ENCODE measurements at places on chromosomes 1 and 21. TPM values are rescaled to one million over a fixed set of nuclear protein-coding genes. Genes with fewer than 3 reads are reported as not detected.

- H3K4me1 ChIP-seq, result peaks cover 12% of the 10 kb centered on the region
- H3K4me3 ChIP-seq, result no peak overlapping the region
- DNase-seq, result no peak
Observed at GRCh38 chr1:214192825-214193643, 87.9 kb upstream of the SMYD2 start.

DNA sequence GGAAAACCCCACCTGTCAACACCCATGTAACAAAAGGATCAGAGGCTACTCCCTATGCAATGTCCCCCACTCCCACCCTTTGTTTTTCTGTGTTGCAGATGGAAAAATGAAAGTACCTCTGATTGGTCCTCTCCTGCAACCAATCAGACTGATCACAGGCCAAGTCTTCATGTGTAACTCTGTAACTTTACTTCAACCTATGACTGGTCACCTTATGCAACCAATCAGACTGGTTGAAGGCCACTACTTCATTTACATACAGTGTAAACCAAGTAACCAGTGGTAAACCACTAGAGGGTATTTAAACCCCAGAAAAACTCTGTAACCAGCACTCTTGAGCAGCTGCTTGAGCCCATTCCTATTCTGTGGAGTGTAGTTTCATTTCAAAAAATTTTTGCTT, 266.3 kb upstream of the OLFM3 start:
- no peak overlapping the region for H3K4me3 ChIP-seq
- no peaks in the 10 kb centered on the region for H3K4me1 ChIP-seq
- H3K27me3 ChIP-seq, result no peaks in the 10 kb centered on the region

GRCh38 chr1:8427493-8427892, 109.6 kb downstream of the SLC45A1 start:
- no peak for DNase-seq
- H3K4me3 ChIP-seq, result no peak overlapping the region
- H3K36me3 ChIP-seq, result no peaks in the 10 kb centered on the region
- H3K27ac ChIP-seq, result no peak overlapping the region

DNA sequence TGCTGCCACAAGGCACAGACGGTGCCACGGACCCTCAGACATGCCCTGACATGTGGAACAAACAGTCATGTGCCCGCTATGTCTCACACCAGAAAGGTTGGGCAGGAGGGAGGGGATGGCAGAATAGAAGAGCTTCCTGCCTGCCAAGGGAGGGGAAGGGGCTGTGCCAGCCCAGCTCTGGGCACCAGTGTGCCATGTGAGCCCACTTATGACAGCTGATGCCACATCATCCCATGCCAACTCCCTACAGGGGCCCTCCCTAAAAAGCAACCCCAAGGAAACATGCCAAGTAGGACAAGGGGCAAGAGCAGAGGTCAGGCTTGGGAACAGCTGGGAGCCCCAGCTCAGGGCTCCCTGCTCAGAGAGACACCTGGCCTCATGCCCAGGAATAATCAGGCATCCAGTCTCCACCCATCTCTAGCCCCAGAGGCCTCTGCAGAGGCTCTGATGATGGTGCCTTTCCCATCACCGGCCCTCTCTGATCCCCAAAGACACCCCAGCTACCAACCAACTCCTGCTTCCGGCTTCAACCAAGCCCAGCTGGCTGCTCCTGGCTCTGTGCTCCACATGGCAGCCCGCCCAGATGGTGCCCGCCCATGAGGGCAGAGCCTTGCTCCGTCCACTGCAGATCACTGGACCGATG, 10.3 kb downstream of the ADGRB2 start:
- no peak overlapping the region for H3K27ac ChIP-seq
- no peaks in the 10 kb centered on the region for H3K27me3 ChIP-seq
- no peak overlapping the region for H3K4me3 ChIP-seq

- no peak for DNase-seq
- peaks cover 84% of the 10 kb centered on the region for H3K36me3 ChIP-seq
- no peak overlapping the region for H3K4me3 ChIP-seq
- H3K27me3 ChIP-seq, result no peaks in the 10 kb centered on the region
Observed at GRCh38 chr21:25589887-25590286, 17.4 kb downstream of the MRPL39 start.

GRCh38 chr21:25836396-25836795, 101.6 kb downstream of the GABPA start:
- no peak overlapping the region for H3K27ac ChIP-seq
- H3K4me1 ChIP-seq, result peaks cover 3% of the 10 kb centered on the region
- no peak for DNase-seq
- no peaks in the 10 kb centered on the region for H3K36me3 ChIP-seq
- no peaks in the 10 kb centered on the region for H3K27me3 ChIP-seq
- no peak overlapping the region for H3K4me3 ChIP-seq

KCNJ15 gene
- 0.02 TPM for polyA plus RNA-seq

DNA sequence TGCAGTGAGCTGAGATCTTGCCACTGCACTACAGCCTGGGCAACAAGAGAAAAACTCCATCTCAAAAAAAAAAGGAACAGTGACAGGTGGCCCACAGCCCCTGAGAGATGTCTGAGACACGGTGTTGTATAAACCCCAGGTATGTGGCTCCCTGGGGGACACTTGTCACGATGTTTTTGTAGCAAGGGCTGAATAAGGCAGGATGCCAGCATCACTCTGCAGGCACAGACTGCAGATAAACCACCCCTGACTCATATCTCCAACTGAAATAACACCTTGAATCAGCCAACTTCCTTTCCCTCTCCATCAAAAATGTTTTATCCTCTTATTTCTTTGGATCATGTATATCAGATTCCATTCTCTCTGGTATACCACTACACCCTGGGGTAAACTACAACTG, 52.5 kb downstream of the NMNAT2 start:
- H3K36me3 ChIP-seq, result no peaks in the 10 kb centered on the region
- DNase-seq, result no peak
- peaks cover 4% of the 10 kb centered on the region for H3K4me1 ChIP-seq
- H3K27ac ChIP-seq, result no peak overlapping the region

CFH gene
- 4.9 TPM for polyA plus RNA-seq

DNA sequence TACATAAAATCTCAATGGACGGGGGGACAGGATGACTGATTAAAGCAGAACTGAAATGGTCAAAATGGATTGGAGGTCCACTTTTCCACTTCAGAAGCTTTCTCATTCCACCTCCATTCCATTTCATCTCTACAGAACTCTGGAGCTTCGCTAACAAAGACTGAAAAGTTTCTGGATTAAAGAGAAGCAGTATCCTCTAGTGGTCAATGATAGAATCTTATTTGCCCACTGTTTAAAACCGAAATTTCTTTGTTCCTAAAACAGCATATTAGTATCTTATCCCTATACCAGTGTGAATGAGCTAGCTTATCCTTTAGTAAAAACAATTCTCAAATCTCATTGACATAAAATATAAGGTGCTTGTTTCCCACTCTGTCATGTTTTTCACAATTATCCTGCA, 890.6 kb downstream of the KCNT2 start:
- H3K27ac ChIP-seq, result no peak overlapping the region
- no peak overlapping the region for H3K4me3 ChIP-seq
- no peaks in the 10 kb centered on the region for H3K36me3 ChIP-seq

UROD gene
- 247 TPM for polyA plus RNA-seq

GRCh38 chr1:194279975-194280374, 1093.6 kb upstream of the B3GALT2 start:
- H3K4me1 ChIP-seq, result no peaks in the 10 kb centered on the region

- H3K4me3 ChIP-seq, result no peak overlapping the region
- no peaks in the 10 kb centered on the region for H3K36me3 ChIP-seq
- no peaks in the 10 kb centered on the region for H3K27me3 ChIP-seq
- no peak overlapping the region for H3K27ac ChIP-seq
- H3K4me1 ChIP-seq, result no peaks in the 10 kb centered on the region
Observed at GRCh38 chr1:82538876-82539275, 738.1 kb downstream of the ADGRL2 start.

DNA sequence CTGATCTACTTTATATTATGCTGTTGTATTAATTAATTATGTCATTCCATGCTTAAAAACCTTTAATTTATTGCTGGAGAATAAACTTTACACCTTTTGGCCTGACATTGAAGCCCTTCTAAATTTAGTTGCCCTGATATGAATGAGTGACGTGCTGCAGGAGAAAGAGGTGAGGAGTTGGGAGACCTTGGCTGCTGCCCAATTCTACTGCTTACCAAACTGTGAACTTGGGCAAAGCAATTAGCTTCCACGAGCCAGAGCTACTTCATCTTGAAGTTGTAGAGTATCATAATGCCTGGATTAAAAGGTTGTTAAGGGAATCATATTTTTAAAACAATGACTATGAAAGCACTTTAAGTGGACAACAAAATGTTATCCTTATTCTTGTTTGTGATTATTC, 126.8 kb upstream of the DEPDC1 start:
- no peak overlapping the region for H3K4me3 ChIP-seq
- no peak for DNase-seq
- no peaks in the 10 kb centered on the region for H3K27me3 ChIP-seq
- H3K36me3 ChIP-seq, result no peaks in the 10 kb centered on the region
- H3K27ac ChIP-seq, result no peak overlapping the region

DNA sequence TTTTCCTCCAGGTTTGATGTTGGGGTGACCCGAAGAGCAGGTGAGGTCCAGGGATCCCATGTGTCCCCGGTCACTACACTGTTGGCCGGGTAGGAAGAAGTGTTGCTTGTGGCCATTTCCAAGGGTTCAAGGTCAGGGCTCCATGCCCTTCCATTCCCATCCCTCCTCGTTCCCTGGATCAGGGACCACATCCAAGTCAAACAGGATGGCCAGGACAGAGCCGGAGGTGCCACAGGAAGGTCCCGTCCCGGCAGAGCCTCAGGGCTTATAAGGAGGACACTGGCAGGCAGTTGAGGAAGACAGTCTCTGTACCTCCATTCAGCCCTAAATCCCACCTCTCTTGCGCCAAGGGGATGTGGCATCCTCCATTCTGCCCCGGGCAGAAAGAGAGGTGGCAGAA, 22.0 kb upstream of the FAM131C start:
- DNase-seq, result peak; percentile 9
- no peak overlapping the region for H3K27ac ChIP-seq
- H3K4me1 ChIP-seq, result no peaks in the 10 kb centered on the region
- no peaks in the 10 kb centered on the region for H3K27me3 ChIP-seq
- no peak overlapping the region for H3K4me3 ChIP-seq

MFSD2A gene
- 4.1 TPM for polyA plus RNA-seq

GRCh38 chr1:156616463-156616862, 2.8 kb upstream of the HAPLN2 start:
- H3K4me3 ChIP-seq, result no peak overlapping the region
- no peaks in the 10 kb centered on the region for H3K36me3 ChIP-seq
- H3K4me1 ChIP-seq, result peaks cover 12% of the 10 kb centered on the region
- peaks cover 5% of the 10 kb centered on the region for H3K27me3 ChIP-seq

DNA sequence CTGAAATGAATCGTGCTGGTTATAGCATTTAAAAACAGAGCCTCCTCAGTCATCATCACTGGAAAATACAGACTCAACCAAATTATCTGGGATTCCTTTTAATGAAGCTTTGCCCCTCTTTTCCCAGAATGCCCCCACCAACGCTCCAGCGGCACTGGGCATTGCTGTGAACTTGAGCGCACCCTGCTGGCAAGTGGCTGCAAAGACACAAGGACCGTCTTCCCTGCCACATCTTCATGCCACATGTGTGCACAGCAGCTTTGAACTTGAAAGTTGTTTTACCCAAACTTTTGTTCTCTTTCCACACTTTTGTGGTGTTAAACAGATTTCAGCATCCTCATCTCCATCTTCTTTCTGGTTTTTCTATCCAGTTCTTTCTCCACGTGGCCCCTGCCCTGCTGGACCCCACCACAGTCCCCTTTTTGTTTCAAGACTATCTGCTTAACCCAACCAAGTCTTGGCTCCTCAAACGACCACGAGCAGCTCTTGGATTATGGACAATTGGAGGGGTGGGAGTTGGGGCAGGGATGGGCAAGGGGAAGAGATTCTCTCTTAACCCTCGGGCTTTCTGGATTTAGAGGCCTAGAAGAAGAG, 12.8 kb upstream of the LMX1A start:
- H3K4me3 ChIP-seq, result no peak overlapping the region
- peak; percentile 72 for DNase-seq
- H3K27me3 ChIP-seq, result no peaks in the 10 kb centered on the region
- no peak overlapping the region for H3K27ac ChIP-seq
- H3K4me1 ChIP-seq, result no peaks in the 10 kb centered on the region

DNA sequence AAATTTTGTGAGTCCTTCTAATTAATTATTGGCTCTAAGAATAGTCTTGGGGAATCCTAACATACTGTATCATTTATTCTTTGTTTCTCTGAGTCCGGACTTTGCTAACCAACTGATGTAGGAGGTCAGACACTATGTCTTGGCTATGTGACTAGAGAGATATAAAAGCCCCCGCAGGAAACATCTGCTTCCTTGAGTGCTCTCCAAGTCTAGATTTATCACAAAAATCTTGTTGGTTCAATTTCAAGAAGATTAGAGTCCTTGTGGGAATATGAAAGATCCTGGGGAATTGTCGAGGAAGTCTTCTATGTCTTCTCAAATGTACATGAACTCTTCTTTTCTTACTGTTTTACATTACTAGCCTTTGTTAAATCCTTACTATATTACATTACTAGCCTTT, 1712.5 kb downstream of the NCAM2 start:
- H3K27me3 ChIP-seq, result no peaks in the 10 kb centered on the region
- DNase-seq, result no peak
- no peaks in the 10 kb centered on the region for H3K4me1 ChIP-seq
- H3K4me3 ChIP-seq, result no peak overlapping the region
- H3K27ac ChIP-seq, result no peak overlapping the region

- H3K27ac ChIP-seq, result no peak overlapping the region
- no peak overlapping the region for H3K4me3 ChIP-seq
- no peaks in the 10 kb centered on the region for H3K27me3 ChIP-seq
- DNase-seq, result no peak
- H3K36me3 ChIP-seq, result no peaks in the 10 kb centered on the region
Observed at GRCh38 chr1:160374306-160375110, 7.6 kb downstream of the NHLH1 start.

- DNase-seq, result no peak
- H3K4me3 ChIP-seq, result no peak overlapping the region
- H3K4me1 ChIP-seq, result no peaks in the 10 kb centered on the region
- no peaks in the 10 kb centered on the region for H3K27me3 ChIP-seq
- no peak overlapping the region for H3K27ac ChIP-seq
- no peaks in the 10 kb centered on the region for H3K36me3 ChIP-seq
Observed at GRCh38 chr1:155160128-155160527, 13.0 kb downstream of the KRTCAP2 start.

DNA sequence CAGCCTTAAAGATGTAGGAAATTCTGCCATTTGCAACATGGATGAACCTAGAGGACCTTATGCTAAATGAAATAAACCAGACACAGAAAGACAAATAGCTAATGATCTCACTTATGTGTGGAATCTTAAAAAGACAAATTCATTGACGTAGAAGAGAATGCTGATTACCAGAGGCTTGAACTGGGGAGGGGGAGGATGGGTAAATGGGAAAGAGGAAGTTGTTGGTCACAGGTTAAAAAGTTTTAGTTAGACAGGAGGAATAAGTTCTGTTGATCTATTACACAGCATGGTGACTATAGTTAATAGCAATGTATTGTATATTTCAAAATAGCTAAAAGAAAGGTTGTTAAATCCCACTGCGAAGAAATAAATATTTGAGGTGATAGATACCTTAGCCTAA, 62.8 kb downstream of the PKN2 start:
- peaks cover 4% of the 10 kb centered on the region for H3K4me1 ChIP-seq
- no peaks in the 10 kb centered on the region for H3K27me3 ChIP-seq
- H3K27ac ChIP-seq, result no peak overlapping the region
- H3K36me3 ChIP-seq, result peaks cover 34% of the 10 kb centered on the region

Measured in SK-N-SH (cell line).